ENCODE measurements at places on chromosomes 12 and 14.

GRCh38 chr14:38107216-38107631 is 100.5 kb upstream of the SSTR1 start:
- no peak for DNase-seq

GRCh38 chr12:132423251-132423819 is 66.6 kb upstream of the FBRSL1 start:
- no peak for DNase-seq

DNA sequence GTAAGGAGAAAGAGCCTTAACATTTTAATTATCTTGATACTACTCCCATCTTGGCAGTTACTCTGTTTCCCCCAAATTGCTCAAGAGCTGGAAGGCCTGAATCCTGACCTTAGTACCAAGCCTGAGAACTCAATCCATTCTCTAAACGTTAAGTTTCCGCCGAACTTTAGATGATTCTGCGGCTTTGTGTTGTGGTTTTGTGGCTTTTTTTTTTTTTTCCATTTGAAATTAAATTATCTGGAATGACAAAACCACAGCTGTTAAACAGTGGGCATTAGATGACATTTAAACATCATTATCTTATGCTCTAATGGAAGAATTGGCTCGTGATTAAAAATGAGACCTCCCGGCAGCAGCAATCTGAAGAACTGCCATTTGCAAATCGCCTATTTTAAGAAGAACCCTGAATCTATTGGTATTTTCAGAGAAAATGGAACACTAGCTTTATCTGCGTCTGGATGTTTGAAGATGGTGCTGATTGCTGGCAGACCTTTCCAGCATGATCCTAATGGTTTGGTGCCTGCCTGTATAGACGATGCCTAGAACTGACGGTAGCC is 38.4 kb downstream of the TMEM132C start:
- DNase-seq = no peak

DNA sequence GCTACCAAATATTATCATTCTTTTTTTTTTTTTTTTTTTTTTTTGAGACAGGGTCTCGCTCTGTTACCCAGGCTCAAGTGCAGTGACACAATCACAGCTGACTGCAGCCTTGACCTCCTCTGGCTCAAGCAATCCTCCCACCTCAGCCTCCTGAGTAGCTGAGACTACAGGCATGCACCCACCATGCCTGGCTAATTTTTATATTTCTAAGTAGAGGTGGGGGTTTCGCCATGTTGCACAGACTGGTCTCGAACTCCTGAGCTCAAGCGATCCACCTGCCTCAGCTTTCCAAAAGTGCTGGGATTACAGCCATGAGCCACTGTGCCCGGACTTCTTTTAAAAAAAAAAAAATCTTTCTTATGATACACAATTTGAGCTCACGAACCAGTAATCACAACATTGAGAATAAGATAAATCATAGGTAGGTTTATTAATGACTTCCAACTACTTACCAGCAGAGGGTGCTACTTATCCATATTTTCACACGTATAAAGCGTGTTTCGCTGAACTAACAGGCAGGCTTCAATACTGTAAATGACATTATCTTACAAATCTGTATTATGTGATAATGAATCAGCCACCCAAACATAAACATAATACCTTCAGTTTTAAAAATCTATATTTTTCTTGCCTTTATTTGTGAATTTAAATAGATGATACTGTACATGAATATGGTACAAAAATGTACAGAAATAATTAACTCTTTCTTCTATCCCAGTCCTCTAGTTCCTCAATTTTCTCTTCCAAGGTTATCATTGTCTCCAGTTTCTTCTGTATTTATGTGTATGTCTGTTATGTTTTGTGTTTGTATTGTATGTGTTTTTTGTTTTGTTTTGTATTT is 42.5 kb upstream of the BCAT1 start:
- peak; percentile 81 for DNase-seq

DNA sequence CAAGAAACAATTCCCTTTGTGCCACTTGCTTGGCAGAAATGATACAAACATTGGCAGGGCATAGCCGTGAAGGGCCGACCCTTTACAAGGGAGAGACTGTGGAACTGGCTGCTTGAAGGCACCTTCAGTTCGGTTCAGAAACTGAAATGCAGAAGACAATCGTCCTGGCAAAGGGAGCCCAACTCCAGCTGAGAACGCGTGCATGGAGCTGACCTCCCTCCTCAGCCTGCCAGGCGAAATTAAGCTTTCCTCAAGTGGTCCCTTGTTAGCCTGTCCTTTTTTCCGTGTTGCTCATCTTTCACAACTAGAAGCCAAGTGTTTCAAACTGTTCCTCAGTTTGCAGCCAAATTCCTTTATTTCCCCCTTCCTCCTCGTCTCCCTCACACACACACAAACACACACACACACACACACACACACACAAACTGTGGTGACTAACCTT is 8.1 kb downstream of the LGR5 start:
- DNase-seq = no peak

- no peak for DNase-seq
Measured at GRCh38 chr12:67681105-67681778, 32.7 kb downstream of the DYRK2 start.

DNA sequence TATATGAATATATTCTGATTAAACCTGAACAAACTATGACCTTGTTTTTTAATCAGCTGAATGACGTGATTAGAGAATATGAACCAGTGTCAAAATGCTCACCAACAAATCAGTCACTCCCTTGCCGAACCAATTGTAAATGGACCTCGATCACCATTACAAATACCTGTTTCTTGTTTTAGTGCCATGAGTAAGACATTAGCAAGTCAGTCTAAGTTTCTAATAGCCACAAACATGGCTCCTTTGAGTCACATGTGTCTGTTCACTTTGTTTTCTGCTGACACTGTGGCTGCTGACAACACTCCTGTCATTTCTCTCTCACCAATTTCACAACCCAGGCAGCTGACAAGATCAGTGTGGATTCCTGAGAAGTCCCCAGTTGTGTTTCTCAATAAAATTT is 286.2 kb upstream of the MDGA2 start:
- DNase-seq = no peak

GRCh38 chr12:114974826-114975639 is 291.1 kb upstream of the TBX3 start:
- no peak for DNase-seq

DNA sequence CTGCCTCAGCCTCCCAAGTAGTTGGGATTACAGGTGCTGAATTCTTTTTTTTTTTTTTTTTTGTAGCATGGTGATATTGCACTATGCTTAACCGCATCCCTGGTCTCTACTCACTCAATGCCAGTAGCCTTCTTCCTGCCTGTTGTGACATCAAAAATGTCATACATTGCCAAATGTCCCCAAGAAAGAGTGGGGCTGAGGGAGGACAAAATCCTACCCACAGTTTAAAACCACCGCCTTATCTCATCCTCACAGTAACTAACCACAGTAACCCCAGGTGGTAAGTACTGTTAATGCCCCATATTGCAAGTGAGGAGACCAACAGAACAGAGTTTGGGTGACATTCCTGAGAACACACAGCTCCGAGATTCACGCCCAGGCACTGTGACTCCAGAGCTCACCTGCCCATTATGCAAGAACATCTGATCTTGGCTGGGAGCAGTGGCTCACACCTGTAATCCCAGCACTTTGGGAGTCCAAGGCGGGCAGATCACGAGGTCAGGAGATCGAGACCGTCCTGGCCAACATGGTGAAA is 19.6 kb downstream of the MORN3 start:
- no peak for DNase-seq

DNA sequence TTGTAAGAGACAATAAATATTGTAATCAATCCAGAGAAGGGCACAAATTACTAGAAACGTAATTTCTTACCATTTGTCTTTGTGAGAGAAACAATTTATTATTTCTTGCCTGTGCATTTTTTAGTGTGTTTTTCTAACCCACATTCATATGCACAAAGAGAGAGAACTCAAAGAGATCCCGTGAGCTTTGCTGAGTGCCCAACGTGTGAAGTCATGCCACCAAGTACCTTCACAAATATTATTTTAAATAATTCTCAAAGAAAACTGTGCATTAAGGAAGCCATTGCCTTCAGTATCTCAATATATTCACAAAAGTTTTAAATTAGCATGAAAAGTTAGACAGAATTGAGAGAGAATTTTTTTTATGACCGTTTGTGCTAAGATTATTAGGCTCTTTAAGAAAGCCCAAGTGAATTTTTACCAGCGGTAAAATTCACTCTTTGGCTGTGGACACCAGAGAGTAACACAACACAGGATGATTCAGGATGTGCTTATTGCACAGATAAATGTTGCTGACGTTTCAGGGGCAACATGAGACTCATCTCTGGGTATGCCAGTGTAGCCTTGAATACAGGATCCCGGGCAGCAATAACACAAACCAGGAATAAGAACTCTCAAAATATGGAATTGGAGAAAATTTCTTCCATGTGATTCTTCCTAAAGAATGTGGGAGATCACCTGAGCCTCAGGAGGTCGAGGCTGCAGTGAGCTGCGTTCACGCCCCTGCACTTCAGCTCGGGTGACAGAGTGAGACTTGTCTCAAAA is 2.9 kb downstream of the ARHGDIB start:
- no peak for DNase-seq

DNA sequence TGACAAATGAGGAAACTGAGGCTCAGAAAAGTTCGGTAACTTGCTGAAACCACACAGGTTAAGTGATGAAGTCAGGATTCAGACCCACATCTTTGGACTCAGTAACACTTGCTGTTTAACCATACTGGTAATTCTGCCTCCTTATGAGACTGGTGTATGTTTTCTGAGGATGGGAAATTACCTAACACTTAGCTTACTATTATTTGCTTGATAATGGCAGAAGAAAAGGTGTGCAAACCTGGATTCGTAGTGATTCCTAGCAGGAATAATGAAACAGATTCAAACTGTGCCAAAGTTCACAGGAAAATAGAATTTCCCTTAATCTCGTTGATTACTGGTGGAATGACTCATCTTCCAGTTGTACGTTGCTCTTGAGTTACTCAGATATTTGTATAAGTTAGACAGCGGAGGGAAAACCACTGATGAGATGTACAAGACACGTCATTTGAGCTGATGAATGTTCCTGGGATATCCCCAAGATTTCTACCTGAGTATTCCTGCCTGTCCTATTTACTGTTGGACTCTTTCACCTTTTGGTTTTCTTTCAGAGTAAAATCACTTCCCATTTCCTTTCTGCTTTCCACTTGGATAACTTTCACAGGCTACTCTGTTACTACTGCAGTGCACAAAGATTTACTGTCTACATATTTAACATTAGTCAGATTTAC is 37.5 kb downstream of the PRORP start:
- no peak for DNase-seq

DNA sequence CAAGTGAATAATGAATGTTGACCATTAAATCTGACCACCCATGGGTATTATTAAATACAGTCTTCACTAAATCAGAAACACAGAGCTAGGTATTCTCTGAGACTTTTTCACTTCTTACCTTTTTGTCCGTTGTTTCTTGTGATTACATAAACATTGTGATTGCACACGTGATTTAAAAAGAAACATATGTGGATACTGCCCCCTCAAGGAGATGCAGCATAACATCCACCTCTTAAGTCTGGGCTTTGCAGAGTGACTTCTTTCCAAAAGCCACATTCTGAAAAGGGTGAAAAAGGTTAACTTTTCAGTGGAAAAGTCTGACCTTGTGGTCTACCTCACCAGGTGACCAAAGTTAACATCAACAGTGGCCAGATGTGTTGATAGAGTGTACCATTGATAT is 185.5 kb upstream of the FAR2 start:
- DNase-seq = no peak

- DNase-seq = no peak
Measured at GRCh38 chr12:108995370-108995992, 25.4 kb downstream of the SVOP start.
